Activated CD4-positive, alpha-beta T cell treated with anti-CD3 and anti-CD28 coated beads, Interleukin-2, Interleukin-6, amounts not matched to agents 100 ng/mL and 50 ng/mL, durations not matched to agents 16 hours and 8 hours (primary cell): ENCODE measurements at places on chromosomes 16 and 17.

DNA sequence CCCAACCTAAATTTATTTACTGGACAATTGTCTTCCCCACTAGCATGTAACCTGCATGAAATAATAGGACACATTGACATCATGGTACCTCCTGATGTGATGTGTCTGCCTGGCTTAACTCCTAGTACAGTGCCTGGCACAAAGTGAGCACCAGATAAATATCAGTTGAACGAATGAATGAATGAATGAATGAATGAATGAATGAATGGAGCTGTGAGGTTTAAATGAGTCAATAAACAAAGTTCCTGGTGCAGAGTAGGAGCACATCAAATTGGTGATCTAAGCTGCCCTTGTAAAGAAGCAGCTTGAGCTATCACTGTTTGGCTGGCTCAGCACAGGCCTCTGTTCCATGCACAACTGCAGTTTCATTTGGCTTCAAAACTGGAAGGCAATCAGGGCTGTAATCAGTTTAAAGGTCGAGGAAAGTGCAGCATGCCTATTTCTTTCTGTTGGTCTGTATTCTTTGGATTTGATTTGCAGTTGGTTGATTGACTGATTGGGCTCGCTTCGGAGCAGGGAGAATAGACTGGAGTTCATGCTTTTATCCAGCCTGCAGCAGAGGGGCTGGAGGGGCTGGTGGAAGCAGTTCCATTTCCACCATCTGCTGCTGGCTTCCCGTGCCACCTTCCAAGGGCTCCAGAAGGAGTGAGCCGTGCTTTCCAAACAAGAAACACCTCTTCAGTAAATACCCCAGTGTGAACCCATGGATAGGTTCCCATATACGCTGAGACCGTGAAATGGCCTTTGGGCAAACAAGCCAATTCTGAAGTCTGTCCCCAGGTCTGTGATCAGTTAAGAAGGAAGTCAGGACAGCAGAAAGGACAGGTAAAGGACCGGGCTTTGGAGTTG lies 54.6 kb downstream of the GPRC5B start:
- DNase-seq: no peak

DNA sequence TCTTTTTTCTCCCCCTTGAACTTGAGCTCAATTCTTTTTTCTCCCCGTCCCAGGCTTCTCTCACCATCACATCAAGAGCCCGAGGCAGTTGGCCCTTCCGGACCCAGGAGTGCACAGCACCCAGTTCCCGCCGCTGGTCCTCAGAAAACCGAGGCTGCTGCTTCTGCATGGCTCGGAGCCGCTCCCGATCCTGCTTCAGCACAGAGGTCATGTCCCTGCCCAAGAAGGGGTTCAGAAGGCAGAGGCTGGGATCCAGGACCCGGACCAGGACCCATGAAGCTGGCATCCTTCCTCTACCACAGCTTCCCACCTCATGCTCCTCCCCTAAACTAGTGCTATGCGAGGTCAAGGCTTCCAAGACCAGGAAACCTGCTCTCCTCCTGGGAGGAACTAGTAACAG lies 10.5 kb downstream of the PER1 start:
- no peak for DNase-seq

DNA sequence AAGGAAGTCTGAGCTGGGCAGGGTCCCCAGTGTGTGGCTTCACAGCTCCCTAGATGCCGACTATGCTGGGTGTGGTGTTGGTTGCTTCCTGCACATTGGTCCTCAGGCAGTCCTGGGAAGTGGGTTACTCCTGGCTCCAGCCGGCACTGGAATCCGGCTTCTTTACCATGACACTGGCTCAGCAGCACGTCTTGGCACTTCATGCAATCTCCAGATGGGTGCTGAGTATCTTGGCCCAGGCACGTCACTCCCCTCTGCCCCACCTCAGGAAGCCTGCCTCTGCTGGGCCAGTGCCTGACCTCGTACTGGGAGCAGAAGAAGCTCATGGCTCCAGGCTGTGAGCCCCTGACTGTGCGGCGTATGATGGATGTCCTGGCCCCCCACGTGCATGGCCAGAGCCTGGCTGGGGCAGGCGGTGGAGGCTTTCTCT lies 24.5 kb downstream of the FCSK start:
- no peak for DNase-seq

DNA sequence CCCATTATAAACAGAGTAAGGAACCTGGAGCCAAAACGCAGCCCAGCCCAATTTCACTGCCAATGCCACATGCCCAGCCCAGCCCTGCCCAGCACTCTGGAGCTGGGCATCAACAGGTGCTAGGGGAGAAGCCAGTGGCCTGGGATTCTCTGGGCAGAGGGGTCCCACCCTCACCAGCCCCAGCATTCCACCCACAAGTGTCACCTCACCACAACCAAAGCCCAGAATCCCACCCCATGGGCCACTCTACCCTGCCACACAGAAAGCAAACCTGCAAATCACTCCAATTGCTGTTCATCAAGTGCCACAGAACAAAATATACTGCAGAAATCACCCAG lies 102.5 kb upstream of the CDH5 start:
- no peak for DNase-seq

DNA sequence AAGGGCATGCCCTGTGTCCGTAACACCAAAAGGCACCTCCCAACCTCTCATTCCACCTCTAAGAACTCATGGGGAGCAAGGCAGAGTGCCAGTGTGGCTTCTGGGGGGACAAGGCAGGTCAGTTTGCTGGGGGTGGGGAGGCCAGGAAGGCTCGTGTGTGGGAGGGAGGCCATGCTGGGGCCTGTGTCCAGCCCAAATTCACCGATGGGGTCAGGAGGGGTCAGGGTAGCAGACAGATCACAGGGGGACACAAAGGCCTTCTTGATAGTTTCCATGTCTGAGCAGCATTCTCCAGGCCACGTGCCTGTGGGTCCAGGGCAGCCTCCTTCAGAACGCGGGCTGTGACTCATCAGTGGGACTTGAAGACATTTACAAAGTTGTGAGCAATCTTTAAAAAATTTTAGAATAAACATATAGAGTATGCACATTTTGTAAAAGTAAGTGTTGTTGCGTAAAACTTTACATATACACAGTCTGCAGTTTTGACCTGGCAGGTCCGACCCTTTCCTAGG lies 20.9 kb downstream of the SPACA3 start:
- DNase-seq: no peak

DNA sequence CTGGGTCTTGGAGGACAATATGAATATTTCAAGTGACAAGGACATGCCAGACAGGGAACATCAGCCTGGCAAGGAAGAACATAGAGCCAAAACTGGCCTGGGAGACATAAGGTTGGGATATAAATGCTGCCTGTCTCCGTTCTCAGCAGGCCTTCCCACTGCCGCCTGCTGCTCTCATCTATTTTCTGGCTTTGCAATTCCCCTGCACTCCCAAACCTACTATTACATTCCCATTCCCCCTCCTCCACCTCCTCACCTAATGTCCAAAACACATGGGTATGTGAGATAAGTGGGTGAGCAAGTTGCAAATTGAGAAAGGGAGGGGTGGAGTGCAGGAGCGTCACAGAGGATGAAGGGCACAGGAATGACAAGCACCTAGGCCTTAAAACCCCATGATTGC lies 244.3 kb upstream of the CDH8 start:
- no peak for DNase-seq

- no peak for DNase-seq
Observed at GRCh38 chr16:5882087-5882640, 784.6 kb upstream of the EEF2KMT start.

DNA sequence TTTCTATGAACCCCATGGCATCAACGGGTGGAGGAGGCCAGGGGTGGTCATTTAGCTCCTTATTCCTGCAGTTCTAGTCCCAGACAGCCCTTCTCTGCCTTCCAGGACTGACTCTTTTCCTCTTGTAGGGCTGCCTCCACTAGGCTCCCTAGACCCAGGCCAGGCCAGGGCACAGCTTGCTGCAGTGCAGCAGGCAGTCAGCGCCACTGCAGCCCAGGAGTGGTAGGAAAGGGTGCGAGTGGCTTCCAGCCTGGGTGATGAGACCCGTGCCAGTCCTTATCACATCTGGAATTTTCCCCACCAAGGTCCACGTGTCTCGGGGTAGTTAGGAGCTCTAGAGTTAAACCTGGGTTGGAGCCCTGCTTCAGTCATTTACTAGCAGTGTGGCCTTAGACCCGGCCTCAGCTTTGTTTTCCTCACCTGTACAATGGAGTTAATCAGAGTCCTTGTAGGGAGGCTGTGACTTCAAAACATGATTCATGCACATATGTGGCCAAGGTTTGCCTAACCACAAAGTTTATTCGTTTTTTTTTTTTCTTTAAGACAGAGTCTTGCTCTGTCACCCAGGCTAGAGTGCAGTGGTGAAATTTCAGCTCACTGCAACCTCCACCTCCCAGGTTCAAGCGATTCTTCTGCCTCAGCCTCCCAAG lies 4.7 kb downstream of the SLC5A11 start:
- peak; percentile 62 for DNase-seq

- DNase-seq: no peak
Observed at GRCh38 chr17:10278218-10278617, 79.8 kb upstream of the GAS7 start.

DNA sequence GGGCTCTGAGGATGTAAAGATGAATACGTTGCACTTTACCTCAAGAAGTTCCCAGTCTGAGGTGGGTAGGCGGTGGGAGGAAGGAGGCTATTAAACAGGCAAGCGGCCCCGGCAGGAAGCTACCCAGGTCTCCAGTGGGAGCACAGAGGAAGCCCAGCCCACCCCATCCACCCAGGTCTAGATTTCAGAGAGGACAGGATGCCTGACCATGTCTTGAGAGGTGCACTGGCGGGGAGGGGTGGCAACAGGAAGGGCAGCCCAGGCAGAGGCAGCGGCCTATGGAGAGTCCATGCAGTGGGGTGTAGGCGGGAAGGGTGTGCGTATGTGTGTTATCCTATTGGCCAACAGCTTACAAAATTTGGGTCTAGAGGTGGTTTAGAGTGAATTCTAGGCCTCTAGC lies 13.9 kb downstream of the SARM1 start:
- DNase-seq: peak; percentile 24

DNA sequence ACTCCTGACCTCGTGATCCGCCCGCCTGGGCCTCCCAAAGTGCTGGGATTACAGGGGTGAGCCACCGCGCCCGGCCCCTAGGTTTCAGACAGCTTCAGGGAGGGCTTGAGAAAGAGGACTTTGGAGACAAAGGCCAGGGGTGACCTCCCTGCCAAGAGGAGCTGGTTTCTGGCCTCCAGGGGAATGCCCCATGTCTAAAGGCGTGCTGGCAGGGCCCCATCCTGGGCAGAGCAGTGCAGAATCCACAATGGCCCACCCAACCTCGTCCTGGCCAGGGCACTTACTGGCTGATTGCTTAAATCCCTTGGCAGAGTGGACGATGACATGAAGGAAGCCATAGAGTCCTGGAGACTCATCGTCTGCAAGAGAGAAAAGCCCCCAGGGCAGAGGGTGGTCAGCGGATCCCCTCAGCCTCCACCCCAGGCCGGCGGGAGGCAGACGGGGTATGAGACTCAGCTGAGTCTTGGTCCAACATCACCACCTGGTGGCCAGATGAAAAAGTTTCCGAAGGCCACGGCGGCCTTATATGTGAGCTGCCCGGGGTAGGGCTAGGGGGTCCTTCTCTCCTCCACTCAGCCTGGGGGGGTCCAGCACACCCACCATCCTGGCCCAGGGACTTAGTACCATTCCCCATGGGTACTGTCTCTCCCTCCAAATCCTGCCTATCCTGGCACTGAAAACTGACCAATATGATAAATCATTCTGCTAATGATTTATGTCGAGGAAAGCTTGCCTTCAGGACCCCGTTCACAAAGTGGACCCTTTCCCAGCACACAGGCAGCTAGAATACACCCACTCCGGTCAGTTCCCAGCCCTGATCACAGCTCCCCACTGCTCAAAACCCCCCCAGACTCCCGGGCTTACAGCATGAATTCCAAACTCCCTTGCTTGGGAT lies 59.1 kb downstream of the TIMM22 start:
- DNase-seq: peak; percentile 56

DNA sequence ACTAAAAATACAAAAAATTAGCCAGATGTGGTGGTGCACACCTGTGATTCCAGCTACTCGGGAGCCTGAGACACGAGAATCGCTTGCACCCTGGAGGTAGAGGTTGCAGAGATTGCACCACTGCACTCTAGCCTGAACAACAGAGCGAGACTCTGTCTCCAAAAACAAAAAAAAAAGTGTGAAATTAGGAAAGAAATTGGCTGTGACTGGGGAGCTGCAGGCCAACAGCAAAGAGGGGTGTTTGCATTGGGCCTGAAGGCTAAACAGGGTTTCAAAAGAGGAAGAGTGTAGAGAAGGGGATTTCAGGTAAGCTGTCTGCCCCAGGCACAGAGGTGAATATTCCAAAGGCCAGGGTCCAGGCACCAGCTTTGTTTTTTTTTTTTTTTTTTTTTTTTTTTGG lies 9.4 kb downstream of the BMERB1 start:
- no peak for DNase-seq

DNA sequence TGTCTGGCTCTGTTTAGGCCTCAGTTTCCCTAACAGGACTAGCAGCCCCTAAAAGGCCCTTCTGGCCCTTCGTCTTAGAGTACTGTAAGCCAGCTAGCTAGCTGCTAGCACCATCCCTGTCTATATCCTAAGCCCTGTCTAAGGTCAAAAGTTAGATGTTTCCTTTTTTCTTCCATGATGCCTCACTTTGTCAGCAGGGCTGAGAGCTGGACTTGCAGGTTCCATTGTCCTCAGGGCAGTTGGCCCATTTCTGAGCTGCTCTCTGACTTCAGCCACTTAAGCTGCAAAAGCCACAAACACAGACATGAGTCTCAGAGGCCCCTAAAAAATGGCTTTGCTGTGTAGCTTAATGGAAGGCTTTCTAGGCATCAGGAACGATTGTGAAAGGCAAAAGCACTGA lies 187.7 kb downstream of the CBLN1 start:
- DNase-seq: no peak

DNA sequence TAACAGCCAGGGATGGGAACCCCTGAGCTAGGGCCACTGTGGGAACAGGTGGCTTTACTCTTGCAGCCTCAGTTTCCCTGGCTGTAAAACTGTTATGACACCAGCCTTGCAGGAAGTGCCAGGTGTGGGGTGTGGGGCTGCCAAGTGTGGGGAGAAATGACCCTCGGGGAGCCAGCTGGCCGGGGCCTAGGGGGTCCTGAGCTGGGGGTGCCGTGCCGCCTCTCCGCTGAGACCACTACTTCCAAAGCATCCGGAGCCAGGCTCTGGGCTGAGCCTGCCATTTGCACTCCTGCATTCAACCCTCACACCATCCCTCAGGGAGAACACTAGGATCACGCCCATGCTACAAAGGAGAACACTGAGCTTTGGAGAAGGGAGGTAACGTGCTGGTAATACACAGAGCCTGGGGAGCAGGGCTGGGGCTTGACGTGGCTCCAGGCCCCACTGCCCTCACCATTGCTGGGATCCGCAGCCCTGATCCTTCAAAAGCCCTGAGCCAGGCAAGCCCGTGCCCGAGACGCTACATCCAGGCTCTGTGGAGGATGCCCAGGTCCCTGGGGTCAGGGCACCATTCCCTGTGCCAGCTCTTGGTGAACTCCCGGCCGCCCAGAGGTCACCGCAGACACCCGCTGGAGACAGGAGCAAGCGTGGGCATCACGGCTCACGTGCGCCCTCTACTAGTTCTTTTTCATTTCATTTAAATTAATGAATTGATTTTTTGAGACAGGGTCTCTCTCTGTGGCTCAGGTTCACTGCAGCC lies 28.8 kb upstream of the GINS2 start:
- DNase-seq: peak; percentile 74

GRCh38 chr17:33322063-33322462 lies 29.0 kb upstream of the ASIC2 start:
- DNase-seq: no peak

GRCh38 chr17:45757431-45758218 lies 26.5 kb upstream of the CRHR1 start:
- DNase-seq: no peak

- no peak for DNase-seq
Observed at GRCh38 chr17:27549251-27549893, 81.6 kb upstream of the LGALS9 start.
